Stimulated activated CD8-positive, alpha-beta memory T cell treated with anti-CD3 and anti-CD28 coated beads, Interleukin-7, amount 100 ng/mL, for 1 hour (primary cell): ENCODE measurements at places on chromosomes 2 and 18.

GRCh38 chr2:236608710-236609109 is 39.1 kb downstream of the ACKR3 start:
- no peak for DNase-seq

GRCh38 chr2:46812361-46813019 is 103.1 kb downstream of the MCFD2 start:
- no peak for DNase-seq

GRCh38 chr2:64737547-64737946 is 83.8 kb upstream of the SERTAD2 start:
- DNase-seq, result no peak

DNA sequence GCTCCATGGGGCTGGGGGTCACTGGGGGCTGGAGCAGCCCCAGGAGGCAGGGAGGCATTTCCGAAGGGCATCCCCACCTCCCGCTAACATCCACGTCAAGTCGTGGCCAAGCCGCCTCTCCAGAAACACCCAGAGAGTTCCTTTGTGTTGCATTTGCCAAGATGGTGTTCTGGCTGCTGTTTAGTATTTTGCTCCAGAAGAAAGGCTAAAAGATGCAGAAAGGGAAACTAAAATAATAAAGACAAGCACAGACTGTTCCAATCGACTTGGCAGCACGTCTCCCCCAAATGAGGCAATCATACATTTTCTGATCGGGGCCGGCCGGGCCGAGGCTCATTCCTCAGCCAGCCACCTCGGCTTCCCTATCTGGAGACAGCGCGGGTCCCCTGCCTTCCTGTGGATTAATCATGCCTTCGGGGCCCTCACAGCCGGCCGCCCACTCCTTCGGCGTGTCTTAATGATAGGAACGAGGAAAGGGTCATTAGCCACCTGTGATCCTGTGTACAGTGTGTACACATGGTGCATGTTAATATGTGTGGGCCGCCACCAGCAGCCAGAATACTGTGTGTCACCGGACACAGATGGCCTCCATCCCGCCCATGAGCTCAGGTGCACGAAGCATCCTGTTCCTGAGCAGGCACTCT is 169.2 kb downstream of the KLHL29 start:
- DNase-seq, result no peak

GRCh38 chr2:99827296-99827999 is 314.9 kb downstream of the AFF3 start:
- DNase-seq, result no peak

- DNase-seq, result no peak
Measured at GRCh38 chr2:239003624-239004273, 155.9 kb downstream of the TWIST2 start.
